ENCODE measurements at places on chromosomes 16 and 17. TPM values are rescaled to one million over a fixed set of nuclear protein-coding genes. Genes with fewer than 3 reads are reported as not detected.
A peak's percentile ranks its signal among the peaks of the same experiment; 100 is the strongest.

GRCh38 chr17:45296003-45296832 is 20.6 kb downstream of the MAP3K14 start:
- DNase-seq = no peak

DNA sequence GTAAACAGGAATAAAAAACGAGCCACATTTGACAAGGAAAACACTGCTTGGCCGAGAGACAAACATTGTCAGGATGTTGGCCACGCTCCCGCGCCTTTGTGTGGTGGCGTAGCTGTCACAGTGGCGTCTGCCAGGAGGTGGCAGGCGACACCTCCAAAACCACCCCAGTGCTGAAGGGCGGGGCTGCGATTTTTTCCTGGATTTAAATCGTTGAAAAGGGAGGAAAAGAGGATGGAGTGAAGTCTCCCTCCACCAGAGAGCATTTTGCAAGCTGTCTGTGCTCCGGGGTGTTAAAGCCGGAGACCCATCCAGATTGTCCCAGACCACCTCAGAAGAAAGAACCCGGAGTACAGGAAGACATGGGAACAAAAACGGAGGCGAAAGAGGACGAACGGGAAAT is 12.7 kb downstream of the MRM3 start:
- peak; percentile 82 for DNase-seq

DNA sequence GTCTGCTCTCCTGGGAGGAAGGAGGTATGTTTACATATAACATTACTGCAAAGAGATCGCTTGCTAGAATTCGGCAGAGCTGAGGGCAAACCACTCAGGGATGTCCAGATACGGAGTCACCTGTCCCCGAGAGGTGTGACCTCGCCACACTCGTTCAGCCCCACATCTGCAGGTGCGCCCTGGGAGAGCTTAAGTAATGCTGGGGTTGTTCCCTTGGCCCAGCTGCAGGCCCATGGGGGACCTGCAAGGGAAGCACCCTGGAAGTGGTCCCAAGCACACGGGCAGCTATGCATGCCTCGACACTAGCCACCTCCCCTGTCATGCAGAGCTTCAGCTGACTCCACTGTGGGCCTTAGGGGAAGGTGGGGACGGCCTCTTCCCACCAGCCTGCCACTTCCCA is 22.2 kb downstream of the USP22 start:
- DNase-seq = no peak

DNA sequence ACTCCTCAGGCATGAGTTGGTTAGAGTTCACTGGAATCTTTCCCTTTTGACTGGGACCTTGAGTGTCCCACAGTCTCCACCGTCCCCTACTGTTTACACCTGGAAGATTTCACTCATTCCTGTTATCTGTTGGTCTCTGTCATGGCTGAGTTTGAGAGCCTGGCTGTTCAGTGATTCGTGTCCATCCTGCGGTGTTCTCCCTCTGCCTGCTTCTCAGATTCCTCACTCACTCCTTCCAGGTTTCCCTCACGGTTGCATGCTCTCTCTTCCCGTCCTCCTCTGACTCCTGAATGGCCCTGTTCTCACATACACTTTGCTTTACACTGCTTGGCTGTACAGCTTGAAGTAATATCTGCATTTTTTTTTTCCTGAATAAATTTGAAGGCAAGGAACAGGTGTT is 24.5 kb downstream of the OR1D5 start:
- DNase-seq = no peak

- no peak for DNase-seq
Observed at GRCh38 chr17:10318535-10318934, 54.3 kb downstream of the MYH13 start.

DNA sequence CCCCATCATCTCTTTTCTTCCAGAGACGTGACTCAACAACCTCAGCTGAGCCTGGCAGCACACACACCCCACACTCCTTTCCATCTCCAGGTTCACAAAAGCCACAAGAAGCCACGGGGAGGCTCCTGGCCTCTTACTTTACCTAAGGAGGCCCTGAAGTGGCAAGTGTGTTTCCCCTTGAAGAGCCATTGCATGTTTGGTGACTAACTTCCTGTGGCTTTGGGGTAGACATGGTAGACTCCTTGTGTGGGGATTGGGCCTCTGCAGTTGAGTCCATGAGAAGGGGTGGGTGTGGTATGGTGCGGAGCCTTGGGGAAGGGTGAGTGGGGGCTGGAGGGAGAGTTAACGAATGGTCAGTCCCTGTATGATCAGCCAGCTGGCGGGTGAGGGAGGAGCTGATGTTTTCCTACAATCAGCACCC is 24.2 kb downstream of the SAP30BP start:
- DNase-seq = no peak

GRCh38 chr17:44901411-44901921 is 2.2 kb upstream of the EFTUD2 start:
- no peak for DNase-seq

DNA sequence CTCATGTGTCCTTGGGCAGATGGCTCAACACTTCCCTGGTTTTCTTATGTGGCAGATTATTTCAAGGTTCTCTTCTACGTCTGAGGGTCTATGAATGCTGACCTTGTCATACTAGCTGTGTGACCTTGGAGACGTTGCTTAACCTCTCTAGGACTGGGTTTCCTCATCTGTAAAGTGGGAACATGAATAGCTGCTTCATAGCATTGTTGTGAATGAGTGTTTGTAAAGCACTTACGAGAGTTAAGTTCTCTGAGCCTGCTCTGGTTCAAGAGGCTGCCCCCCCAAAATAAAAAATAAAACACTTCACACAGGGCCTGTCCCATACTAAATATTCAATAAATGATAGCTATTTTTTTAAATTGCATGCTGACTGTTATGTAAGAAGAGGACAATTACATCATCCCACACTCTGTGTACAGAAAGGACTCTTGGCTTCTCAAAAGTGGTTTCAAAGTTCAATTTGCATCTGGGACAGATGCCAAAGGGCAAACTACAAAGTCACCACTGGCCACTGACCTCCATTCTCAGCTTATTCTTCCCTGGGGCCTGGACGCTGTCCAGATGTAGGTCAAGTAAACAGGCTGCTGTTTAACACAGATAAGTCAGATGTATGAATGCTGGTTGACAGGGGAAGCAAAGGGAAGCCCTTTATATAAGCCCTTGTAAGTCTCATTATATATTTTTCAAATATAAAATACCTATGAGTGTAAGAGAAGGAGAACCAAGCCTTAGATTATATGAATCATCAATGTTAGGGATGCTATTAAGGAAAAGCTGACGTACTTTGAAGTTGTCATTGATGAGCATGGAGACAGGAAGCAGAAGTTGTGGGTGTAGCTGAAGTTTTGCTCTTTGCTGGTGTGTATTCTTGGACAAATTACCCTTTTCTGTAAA is 15.4 kb upstream of the NDEL1 start:
- DNase-seq = peak; percentile 65

- DNase-seq = no peak
Observed at GRCh38 chr16:47213761-47214440, 70.2 kb upstream of the NETO2 start.

GRCh38 chr17:6138761-6139446 is 68.7 kb downstream of the WSCD1 start:
- DNase-seq = no peak

DNA sequence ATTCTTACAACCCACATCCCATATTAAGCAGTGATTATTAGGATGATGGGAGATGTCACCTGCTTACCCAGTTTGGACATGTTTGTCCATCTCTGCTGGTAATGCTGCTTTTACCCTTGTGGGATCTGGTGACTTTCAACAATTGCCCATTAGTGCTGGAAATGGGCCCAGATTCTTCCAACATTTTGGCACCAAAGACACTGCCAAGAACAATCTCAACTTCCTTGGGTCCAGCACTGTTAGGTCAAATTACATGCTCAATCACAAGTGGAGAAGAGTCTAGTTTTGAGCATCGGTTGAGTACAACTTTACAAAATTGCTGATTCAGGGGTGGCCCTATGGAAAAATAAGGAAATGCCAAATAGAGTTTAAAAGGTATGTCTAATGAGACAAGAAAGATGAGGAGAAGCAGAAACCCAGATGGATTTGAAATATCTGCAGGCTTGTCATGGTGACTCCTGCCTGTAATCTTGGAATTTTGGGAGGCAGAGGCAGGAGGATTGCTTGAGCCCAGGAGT is 13.0 kb upstream of the ZFP3 start:
- no peak for DNase-seq

- no peak for DNase-seq
Observed at GRCh38 chr17:17343896-17344506, 40.8 kb downstream of the NT5M start.

- no peak for DNase-seq
Observed at GRCh38 chr17:40474419-40475002, 26.9 kb downstream of the TNS4 start.

Gene HOXB4
- 3.0 TPM for total RNA-seq

Gene SPNS3
- total RNA-seq = 0.89 TPM

Gene SGCA
- 4.7 TPM for total RNA-seq

Gene CD19
- 0.64 TPM for total RNA-seq
